ENCODE measurements at places on chromosomes 5 and 9. TPM values are rescaled to one million over a fixed set of nuclear protein-coding genes. Genes with fewer than 3 reads are reported as not detected.

DNA sequence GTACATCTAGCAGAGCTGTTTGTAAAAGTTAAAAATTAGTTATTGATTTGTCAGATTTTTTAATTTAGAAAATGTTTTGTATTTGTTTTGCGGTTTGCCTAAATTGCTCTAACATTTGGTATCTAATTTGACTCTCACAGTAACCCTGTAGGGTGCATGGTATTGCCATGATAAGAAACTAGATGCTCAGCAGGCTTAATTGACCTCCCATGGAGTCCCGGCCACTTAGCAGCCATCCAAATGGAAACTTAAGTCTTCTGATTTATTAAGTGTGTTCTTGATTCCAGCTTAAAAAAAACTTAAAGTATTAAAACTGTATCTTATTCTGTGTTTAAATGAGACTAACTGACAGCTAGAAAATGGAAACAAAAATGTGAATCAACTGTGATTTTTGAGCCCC, 54.5 kb downstream of the CAST start:
- no peak overlapping the region for H3K27ac ChIP-seq
- DNase-seq: no peak
- H3K27me3 ChIP-seq: no peaks in the 10 kb centered on the region
- H3K4me1 ChIP-seq: peaks cover 30% of the 10 kb centered on the region

TMEM171 gene
- 7.1 TPM for total RNA-seq

- peaks cover 24% of the 10 kb centered on the region for H3K4me1 ChIP-seq
- H3K36me3 ChIP-seq: peaks cover 3% of the 10 kb centered on the region
- no peak for DNase-seq
Measured at GRCh38 chr5:177546258-177546741, 8.1 kb downstream of the FAM193B start.

SCGB3A2 gene
- not detected for total RNA-seq

DNA sequence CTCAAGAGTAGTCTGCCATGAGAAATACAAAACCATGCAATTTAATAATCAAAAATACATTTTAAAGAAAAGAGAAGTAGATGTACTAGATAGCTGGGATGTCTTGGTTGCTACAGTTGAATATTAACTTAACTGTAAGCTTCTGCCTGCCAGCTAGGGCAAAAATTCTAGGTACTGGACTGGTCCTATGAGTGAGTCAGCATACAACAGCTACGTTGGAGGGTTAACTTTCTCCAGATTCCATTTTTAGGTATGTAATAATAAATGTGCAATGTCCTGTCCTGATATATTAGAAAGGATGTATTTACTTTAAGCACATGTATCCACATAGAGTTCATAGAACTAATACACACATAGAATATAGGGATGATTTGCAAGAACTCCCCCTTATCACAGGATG, 230.1 kb downstream of the CAAP1 start:
- no peak overlapping the region for H3K4me3 ChIP-seq
- peaks cover 5% of the 10 kb centered on the region for H3K4me1 ChIP-seq
- H3K27me3 ChIP-seq: peaks cover 20% of the 10 kb centered on the region
- H3K27ac ChIP-seq: no peak overlapping the region
- H3K36me3 ChIP-seq: peaks cover 3% of the 10 kb centered on the region

KLF4 gene
- 9.2 TPM for total RNA-seq

DNA sequence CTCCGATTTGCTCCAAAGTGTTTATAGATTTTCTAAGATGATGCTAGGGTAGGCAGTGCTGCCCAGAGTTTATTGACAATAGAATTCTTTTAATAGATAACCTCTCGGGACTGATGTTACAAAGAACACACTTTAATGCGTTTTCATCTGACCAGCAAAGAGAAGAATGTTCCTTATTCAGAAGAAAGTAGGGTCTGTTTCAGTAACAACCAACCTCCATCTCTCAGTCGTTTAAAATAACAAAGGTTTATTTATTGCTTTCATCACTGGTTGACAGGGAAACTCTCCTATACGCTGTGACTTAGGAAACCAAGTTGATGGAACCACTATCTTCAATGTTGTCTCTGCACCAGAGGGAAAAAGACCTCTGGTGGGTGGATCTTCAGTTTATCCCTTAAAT, 55.1 kb upstream of the PAPPA start:
- H3K4me3 ChIP-seq: no peak overlapping the region
- no peaks in the 10 kb centered on the region for H3K36me3 ChIP-seq
- no peak for DNase-seq
- no peaks in the 10 kb centered on the region for H3K4me1 ChIP-seq
- H3K27ac ChIP-seq: no peak overlapping the region
- H3K27me3 ChIP-seq: peaks cover 2% of the 10 kb centered on the region

GRCh38 chr5:7325975-7326913, 69.7 kb upstream of the ADCY2 start:
- no peak for DNase-seq
- H3K27ac ChIP-seq: no peak overlapping the region
- H3K27me3 ChIP-seq: peaks cover 6% of the 10 kb centered on the region
- no peaks in the 10 kb centered on the region for H3K36me3 ChIP-seq
- H3K4me1 ChIP-seq: peaks cover 7% of the 10 kb centered on the region

DNA sequence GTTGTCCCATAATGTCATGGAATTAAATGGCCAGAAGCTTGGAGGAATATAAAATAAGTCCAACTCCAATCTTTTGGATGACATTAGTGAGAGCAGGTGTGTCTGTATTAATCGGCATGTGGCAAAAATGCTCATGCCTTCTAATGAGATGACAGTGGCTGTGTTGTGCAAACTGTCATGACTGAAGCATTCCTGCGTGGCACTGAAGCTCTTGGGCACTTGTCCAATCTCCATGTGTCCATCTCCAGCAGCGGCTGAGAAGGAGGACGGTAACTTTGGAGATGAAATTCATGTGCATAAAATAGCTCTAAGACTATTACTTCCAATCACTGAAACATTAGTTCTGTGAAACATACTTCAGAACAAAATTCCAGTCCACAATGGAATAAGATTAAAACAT, 697.5 kb upstream of the GRAMD2B start:
- peaks cover 2% of the 10 kb centered on the region for H3K36me3 ChIP-seq
- H3K27me3 ChIP-seq: no peaks in the 10 kb centered on the region
- no peak overlapping the region for H3K27ac ChIP-seq
- DNase-seq: no peak
- no peaks in the 10 kb centered on the region for H3K4me1 ChIP-seq
- H3K4me3 ChIP-seq: no peak overlapping the region

DNA sequence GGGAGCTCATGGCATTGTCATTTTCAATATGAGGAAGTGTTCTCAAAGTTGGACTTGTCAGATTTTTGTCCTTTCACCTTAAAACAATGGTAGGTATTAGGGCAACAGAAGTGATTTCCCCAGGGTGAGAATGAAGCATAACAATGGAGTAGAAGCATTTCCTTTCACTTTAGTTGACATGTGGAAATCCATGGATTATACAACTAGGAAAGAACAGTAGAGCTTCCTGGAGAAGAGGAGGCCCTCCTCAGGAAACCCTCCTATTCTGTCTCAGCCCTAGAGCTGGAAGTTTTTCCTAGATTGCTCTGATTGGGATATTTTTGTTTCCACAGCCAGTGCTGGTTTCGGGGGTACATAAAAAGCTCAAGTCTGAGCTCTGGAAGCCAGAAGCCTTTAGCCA, 13.8 kb upstream of the REEP2 start:
- H3K27me3 ChIP-seq: no peaks in the 10 kb centered on the region
- no peaks in the 10 kb centered on the region for H3K4me1 ChIP-seq
- H3K4me3 ChIP-seq: no peak overlapping the region
- no peak for DNase-seq
- H3K36me3 ChIP-seq: peaks cover 38% of the 10 kb centered on the region

DNA sequence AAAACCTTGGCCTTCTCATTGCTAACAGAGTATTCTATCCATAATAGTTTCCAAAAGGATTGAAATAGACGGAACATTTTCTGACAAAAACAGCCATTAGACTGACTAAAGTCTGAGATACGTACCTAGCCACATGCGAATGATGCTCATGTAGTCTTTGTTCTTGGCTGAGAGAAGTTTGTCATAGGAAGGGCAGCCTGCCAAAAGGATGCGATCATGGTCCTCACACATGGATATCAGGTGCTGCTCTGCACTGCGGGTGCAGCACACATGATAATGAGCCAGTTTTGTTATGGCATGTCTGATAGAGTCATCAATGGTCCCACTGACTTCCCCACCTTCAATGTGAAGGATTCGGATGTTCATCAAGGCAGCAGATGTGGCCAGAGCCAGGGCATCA, 12.3 kb downstream of the GNE start:
- no peaks in the 10 kb centered on the region for H3K4me1 ChIP-seq
- H3K27ac ChIP-seq: no peak overlapping the region

DNA sequence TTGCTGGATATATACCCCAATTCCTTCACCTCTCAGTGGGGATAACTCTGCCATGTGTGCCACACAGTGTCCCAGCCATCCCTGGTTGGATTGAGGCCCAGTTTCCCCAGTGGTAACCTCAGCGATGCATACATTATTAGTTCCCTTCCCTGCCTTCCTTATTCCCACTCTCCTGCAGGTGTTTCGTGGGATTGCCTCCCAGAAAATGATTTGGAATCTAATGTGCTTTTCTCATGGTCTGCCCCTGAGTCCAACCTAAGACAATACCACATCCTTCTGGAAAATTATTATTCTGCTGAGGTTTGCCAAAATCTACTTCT, 8.4 kb upstream of the SPINK4 start:
- no peaks in the 10 kb centered on the region for H3K36me3 ChIP-seq
- no peak for DNase-seq
- H3K4me3 ChIP-seq: no peak overlapping the region

DNA sequence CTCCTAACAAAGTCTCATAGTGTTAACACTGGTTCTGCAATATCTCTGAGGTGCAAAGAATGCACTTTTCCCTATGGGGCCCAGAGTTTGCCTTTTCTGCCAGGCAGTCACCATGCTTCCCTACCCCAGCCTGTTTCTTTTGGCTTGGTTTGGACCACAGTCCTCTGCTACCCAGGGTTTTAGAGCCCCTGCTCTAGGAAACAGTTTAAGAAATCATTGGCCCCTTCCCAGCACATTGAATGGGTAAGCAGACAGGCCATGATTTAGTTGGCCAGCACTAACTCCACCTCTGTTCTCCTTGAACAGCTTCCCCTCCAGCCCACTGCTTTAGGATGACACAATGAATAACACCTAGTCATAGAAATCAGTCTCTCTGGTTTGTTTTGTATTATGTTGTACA, 73.2 kb downstream of the UBAP1 start:
- peaks cover 5% of the 10 kb centered on the region for H3K36me3 ChIP-seq
- no peak overlapping the region for H3K4me3 ChIP-seq
- peak overlapping the region; percentile 87 for H3K27ac ChIP-seq
- no peak for DNase-seq
- H3K27me3 ChIP-seq: no peaks in the 10 kb centered on the region

DNA sequence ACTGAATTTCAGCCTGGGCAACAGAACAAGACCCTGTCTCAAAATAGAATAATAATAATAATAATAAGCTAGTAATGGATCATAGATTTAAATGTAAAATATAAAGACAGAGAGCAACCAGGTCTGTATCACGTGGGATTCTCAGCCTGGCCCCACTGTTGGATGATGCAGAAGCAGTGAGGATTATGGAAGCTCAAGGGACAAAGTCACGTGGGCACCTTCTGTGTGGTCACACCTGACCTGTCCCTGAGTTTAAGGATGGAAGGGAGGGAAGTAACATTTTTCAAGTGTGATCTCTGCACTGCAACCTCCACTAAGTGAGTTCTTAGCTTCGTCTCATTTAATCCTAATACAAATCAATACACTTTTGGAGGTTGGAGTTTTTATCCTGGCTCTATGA, 212.5 kb upstream of the IER5L start:
- DNase-seq: no peak
- no peak overlapping the region for H3K4me3 ChIP-seq
- H3K4me1 ChIP-seq: peaks cover 4% of the 10 kb centered on the region
- no peaks in the 10 kb centered on the region for H3K36me3 ChIP-seq

GRCh38 chr5:92713335-92713743, 867.7 kb downstream of the NR2F1-AS1 start:
- no peak overlapping the region for H3K27ac ChIP-seq
- DNase-seq: no peak
- no peak overlapping the region for H3K4me3 ChIP-seq

GRCh38 chr9:89714321-89714720, 109.5 kb downstream of the GADD45G start:
- peaks cover 6% of the 10 kb centered on the region for H3K27me3 ChIP-seq
- no peaks in the 10 kb centered on the region for H3K4me1 ChIP-seq
- DNase-seq: no peak
- H3K36me3 ChIP-seq: no peaks in the 10 kb centered on the region
- H3K27ac ChIP-seq: no peak overlapping the region

GRCh38 chr9:132908635-132909034, 29.9 kb downstream of the SPACA9 start:
- peaks cover 20% of the 10 kb centered on the region for H3K36me3 ChIP-seq
- no peak for DNase-seq
- H3K4me1 ChIP-seq: no peaks in the 10 kb centered on the region
- H3K27ac ChIP-seq: no peak overlapping the region
- no peak overlapping the region for H3K4me3 ChIP-seq
- H3K27me3 ChIP-seq: no peaks in the 10 kb centered on the region

BTNL8 gene
- not detected for total RNA-seq

IDNK gene
- 4.5 TPM for total RNA-seq

DNA sequence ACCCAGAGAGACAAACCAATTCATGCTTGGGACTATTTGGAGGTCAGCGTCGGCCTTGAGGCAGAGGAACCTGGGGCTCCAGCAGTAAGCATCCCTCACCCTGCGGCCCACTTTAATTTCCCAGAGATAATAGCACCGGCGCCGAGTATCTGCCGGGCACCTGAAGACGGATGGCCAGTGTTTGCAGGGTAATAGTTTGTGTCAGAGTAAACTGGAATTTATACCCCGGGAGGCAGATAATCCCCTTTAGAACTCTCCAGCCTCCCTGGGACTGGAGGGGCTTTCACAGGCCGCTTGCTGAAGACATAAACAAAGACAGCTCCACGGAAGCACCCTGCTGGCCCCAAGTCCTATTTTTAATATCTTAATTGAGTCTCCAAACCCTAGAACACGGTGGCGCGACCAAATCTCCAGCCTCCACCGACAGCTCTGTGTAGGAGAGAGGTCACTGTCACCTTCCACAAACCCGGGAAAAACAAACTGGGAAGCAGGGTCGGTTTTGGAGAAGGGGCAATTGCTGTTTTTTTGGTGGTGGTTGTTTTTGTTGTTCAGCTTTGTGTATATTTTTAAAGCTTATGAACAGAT, 17.4 kb upstream of the FCN1 start:
- H3K4me3 ChIP-seq: no peak overlapping the region
- no peak for DNase-seq
- H3K36me3 ChIP-seq: no peaks in the 10 kb centered on the region
- no peak overlapping the region for H3K27ac ChIP-seq

DNA sequence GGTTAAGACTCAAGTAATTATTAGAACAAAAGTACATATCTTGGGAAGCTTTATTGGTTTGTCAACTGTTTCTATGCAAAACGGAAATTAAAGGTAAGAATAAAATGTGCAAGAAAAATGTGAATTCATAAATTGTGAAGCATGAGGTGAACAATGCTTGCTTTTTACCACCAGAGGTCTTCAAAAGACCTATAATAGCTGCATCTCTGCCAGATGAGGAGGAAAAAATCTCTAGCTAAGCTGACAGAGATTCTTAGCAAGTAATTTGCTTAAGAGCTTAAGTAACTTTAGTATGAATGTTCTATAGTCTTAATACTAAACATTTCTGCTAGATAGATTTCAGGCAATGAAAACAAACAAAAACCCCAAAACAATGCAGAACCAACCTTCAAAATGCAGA, 54.1 kb downstream of the MRPS30 start:
- no peak for DNase-seq
- no peak overlapping the region for H3K4me3 ChIP-seq
- no peaks in the 10 kb centered on the region for H3K4me1 ChIP-seq
- no peaks in the 10 kb centered on the region for H3K36me3 ChIP-seq

- H3K27ac ChIP-seq: no peak overlapping the region
- no peaks in the 10 kb centered on the region for H3K36me3 ChIP-seq
- DNase-seq: no peak
- H3K27me3 ChIP-seq: no peaks in the 10 kb centered on the region
- H3K4me3 ChIP-seq: no peak overlapping the region
Measured at GRCh38 chr5:134543820-134544614, 18.5 kb downstream of the JADE2 start.
